ENCODE measurements at places on chromosomes 7 and 10.

GRCh38 chr7:121954803-121955202, 81.8 kb downstream of the PTPRZ1 start:
- no peak for DNase-seq

- DNase-seq, result no peak
Observed at GRCh38 chr7:144529269-144529926, 125.9 kb upstream of the NOBOX start.

DNA sequence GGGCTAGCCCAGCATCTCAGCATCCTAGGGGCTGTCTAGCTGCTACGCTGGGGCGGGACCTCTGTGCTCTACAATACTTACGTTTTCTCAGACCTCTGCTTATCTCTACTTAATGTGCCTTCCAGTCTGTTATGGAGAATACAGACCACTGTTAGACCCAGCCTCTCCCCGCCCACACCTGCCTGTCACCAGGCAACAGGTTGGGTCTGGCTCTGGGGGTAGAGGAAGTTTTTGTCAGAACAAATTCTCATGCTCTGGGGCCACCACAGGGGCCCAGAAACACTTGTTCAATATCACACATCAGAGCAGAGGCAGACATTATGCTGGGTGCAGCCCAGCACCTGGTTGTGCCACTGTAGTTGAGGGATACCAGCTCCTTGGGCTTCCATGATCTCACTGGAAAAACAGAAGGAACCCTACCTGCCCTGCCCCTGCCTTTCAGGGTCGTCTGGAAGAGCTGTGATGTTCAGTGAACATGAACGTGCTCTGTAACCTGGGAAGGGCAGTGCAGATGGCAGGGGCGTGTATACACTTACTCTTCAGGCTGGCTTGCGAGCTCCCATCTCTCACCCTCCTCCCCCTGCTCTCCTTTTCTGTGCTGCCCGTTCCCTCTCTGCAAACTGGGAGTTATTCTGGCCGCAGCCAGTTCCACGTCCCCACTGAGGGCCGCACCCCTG, 135.2 kb upstream of the PODXL start:
- peak; percentile 47 for DNase-seq

DNA sequence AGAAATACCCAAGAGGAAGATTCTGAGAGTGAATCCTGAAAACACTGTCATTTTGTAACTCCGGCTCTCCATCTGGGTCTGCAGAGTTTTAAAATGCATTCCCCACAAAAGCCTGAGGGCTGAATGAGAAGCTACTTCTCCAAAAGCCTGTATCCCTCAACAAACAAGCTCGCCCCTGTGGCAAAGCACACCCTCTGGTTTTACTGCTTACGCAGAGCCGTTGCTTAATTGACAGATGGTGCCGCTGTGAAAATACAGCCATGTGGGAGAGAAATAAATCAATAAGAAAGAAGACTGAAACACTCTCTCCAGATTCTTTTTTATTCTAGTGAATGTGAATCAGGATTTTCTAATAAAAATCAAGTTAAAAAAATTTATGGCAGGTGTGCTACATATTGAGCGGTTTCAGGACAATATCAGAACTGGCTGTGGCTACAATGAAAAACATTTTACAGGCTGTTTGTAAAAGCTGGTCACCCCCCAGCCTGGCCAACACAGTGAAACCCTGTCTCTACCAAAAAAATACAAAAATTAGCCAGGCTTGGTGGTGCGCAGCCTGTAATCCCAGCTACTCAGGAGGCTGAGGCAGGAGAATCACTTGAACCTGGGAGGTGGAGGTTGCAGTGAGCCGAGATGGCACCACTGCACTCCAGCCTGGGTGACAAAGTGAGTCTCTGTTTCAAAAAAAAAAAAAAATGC, 32.5 kb downstream of the C7orf33 start:
- DNase-seq, result peak; percentile 84

GRCh38 chr7:141128506-141128905, 54.6 kb downstream of the TMEM178B start:
- no peak for DNase-seq

GRCh38 chr7:117411539-117411938, 15.8 kb downstream of the ASZ1 start:
- no peak for DNase-seq

GRCh38 chr10:129494740-129495139, 27.7 kb downstream of the MGMT start:
- no peak for DNase-seq

DNA sequence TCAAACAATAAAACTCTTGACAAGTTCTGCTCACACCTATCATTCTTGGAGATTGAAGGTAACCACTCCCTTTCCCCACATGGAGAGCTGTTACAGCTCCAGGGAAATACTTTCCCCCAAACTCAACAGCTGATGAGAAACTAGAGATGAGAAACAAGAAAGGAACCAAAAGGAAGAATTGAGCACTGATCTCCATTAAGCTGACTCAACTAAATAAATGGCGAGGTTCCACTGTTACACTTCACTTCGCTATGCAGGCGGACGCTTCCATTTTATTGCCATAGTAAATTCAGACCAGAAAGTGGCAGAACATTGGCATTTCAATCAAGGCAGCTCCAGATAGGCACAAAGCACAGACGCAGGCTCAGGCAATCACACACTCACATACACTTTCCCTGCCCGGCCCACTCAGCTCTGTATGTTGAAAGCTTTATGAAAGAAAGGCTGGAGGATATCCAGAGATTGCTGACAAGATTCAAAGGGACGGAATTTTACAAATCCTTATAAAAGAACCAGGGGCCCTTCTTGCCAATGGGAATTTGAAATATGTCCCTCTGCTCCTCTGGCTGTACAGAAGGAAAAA, 11.5 kb upstream of the YAE1 start:
- no peak for DNase-seq

- DNase-seq, result no peak
Observed at GRCh38 chr10:121516093-121516865, 82.0 kb downstream of the FGFR2 start.

- no peak for DNase-seq
Observed at GRCh38 chr7:74290553-74290950, 1.3 kb downstream of the CLIP2 start.

DNA sequence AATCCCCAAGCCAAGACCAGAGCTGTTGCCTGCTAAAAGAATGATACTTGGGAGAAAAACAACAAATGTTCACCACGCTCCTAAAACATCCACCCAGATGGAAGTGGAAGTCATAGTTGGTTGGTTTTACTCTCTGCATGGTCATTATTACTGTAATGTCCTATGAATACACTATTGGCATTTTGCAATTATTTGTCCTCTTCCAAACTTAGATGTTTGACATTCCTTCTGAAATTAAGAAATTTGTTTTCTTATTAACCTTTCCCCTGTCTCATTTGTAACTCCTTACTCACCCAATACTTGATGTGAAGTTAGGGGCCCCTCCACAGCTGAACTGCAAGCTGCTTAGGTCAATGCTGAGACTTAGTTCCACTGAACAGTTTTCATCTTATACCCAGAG, 383.3 kb downstream of the INHBA start:
- no peak for DNase-seq

DNA sequence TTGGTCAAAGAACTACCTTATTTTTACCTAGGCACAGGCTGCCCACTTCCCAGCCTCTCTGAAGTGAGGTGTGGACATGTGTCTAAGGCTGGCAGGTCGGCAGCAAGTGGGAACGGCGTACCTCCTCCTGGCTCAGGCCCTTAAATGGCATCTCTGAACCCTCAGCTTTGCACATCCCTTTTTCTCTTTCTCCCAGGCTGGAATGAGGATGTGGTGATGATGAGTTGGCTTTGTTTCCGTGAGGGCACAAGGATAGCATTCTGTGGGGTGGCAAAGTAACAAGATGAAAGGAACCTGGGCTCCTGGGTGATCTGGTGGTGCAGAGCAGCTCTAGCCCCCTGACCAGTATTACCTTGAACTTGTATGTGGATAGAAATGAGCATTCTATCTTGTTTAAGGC, 196.8 kb downstream of the REEP3 start:
- DNase-seq, result no peak

DNA sequence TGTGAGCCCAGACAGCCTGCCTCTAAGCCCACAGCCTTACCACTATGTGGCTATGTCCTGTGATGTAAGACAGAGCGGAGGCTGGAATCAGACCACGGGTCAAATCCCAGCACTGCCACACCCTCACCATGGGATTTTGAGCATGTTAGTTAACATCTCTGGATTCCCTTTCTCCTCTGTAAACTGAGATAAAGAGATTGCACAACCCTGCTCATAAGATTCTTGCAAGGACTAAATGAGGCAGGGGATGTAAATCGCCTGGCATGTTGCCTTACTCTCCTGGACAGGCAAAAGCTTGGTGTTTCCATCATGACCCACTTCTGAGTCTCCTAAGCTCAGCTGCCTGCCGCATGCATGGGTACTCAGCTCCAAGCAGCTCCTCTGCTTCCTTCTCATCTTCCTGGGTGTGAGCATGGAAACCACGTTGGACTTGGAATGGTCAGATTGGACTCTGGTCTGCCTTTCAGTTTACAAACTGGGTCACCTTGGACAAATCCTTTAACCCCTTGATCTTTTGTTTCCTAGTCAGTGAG, 41.3 kb upstream of the MTURN start:
- DNase-seq, result no peak

GRCh38 chr7:131564640-131565039, 8.2 kb upstream of the PODXL start:
- DNase-seq, result no peak

DNA sequence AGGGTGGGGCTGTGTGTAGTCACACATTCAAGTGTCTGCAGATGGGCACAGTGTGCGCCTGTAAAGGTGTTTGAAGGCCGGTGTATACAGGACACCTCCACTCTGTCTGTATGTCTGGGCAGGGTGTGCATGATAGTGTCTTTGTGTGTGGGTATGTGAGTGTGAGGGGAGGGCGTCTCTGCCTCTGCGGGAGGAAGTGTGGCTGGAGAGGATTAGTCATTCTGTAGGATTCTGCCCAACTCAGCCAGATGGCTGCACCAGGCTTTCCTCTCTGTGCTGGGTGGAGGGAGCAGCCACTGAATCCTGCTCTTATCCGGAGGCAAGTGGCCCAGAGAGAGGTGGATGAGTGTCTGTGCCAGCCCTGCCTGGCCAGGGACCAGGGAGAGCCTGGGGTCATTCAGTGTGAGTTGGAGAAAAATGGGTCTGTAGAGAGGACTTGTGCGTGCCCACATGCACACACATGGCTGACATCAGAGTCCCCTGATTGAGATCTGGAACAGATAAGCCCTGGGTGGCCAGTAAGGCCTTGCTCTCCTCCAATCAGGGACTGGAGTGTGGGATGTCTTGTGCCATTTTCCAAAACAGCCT, 1.7 kb downstream of the SFXN3 start:
- no peak for DNase-seq

GRCh38 chr10:74058071-74058470, 60.2 kb downstream of the VCL start:
- DNase-seq, result no peak

DNA sequence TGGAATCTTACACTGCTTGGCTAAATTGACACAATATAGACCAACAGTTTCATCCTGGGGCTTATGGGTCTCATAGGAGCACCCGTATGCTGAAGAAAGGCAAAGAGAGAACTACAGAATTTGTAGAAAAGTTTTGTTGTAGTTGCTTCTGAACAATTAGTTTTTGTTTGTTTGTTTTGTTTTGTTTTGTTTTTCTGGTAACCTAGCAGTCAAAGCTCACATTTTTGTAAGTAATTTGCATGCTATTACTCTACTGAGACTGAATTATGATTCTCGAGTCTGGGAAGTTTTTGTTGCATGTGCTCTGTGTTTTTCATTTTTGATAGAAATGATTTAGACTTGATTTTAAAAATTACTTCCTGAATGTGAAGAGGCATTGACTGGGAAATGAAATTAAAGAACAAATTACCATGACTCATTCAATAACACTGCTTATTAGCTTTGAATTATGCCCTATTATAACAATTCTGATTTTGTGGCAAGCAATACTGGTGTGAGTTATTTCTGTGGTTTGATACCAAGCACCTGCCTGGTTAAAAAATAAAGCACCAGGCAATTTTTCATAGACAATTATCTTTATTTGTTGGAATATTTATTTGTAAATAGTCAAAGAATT, 438 bp downstream of the LSMEM1 start:
- DNase-seq, result no peak

DNA sequence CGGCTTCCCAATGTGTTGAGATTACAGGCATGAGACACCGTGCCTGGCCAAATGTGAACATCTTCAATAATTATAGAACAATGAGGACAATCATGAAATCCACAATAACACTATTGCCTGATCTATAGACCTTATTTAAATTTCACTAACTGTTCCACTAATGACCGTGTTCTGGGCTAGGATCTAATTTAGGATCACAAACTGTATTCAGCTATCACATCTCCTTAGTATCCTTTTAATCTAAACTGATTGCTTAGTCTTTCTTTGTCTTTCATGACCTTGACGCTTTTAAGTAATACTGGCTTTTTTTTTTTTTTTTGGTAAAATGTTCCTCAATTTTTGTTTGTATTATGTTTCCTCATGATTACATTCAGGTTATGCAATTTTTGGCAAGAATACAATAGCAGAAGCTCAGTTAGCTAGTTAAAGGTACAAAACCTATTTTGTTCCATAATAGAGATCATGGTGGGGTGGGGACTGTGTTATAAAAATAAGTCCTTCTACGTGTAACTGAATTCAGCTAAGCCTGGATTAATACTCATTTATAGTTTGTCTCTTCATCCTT, 158.4 kb downstream of the AOAH start:
- no peak for DNase-seq

DNA sequence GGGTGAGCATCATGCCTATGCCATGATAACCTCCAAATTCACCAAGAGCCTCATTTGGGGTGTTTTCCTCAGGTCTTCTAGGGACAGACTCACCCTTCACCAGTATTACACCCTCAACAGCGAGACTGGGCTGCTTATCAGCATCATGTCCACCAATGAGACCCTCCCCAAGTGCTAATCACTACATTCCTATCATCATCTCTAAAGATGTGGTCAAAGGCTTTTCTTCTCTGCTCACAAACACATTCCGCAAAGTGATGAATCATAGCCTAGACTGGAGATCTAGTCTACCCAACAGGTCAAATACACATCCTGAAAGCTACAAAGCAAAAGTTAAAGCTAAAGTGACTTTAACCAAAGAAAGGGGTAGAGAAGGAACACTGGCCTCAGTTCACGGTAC, 75.3 kb upstream of the C7orf33 start:
- no peak for DNase-seq

GRCh38 chr10:48289501-48290238, 15.2 kb upstream of the FRMPD2 start:
- DNase-seq, result no peak

DNA sequence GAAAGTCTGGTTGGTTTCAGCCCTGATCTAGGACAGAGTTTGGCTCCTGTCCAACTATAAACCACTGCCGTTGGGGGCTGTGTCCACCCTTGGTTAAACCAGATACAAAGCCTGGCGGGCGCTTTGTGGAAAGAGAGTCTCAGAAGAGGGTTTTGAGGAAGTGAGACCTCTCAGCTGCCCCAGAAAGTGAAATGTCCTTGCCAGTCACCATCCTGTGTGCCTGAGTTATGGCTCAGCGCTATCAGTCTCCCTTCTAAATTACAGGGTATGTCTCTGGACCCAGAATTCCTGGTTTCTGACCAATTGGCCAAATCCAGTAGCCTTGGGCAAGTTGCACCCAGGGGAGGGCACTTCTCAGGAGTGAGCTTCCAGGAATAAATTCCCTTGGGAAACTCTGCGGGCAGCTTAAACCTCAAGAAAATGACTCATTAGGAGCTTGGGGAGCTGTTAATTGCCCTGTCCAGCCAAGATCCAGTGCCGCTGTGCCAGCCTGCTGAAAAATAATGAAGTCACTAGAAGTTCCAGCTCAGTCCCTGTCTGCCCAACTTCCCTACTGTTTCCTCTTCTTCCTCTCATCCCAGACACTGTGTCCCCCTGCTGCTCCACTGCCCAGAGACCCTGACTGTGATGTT, 66.7 kb upstream of the PDZD8 start:
- no peak for DNase-seq

- no peak for DNase-seq
Observed at GRCh38 chr7:151124481-151124880, 38.2 kb downstream of the AGAP3 start.
